ENCODE measurements at places on chromosomes 13 and 19. TPM values are rescaled to one million over a fixed set of nuclear protein-coding genes. Genes with fewer than 3 reads are reported as not detected.
A peak's percentile ranks its signal among the peaks of the same experiment; 100 is the strongest.

RGS9BP gene
- total RNA-seq: 0.72 TPM

SOX1 gene
- total RNA-seq: not detected

GRCh38 chr13:44184740-44185139 lies 188.9 kb upstream of the SERP2 start:
- no peak for DNase-seq

DNA sequence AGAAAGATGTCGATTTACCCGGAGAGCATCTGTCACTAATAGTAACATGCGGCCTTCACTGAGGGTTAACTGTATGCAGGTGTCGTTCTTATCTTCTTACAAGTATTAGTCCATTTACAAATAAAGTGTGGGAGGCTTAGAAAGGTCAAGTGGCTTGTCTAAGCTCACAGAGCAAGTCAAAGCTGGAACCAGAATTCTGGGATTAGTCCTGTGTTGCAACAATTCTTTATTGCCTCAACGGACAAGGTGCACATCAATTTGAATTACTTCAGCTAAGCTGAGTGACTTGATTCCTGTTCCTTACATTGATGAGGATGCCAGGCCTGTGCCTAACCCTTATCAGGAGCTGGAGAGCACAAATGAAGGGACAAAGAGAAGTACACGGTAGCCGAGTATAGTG lies 1193.6 kb downstream of the UQCRFS1 start:
- DNase-seq: peak; percentile 54

DNA sequence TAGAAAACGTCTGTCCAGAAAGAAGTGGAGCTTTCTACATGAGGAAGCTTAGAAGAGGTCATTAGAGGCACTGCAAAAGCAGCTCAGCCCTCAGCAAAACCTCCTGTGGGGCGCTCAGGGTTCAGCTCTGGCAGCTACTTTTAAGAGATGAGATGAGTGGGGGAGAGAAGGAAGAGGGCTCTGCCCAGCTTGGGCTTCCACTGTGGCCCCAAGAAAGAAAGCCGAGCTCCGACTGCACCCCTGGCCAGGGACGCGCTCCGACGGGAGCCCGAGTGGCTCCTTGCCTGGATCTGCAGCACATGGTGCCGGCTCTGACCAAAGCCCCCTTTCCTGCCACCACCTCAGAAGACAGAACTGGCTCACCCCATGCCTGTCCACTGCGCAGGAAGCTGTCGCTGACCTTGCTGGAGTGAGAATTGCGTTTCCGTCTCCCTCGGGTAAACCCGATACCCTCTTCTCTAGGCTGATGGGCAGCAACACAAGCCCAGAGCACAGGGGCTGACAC lies 36.4 kb downstream of the NAXD start:
- no peak for DNase-seq

GRCh38 chr13:85528491-85529217 lies 270.6 kb downstream of the SLITRK6 start:
- peak; percentile 59 for DNase-seq

GRCh38 chr13:72983085-72983768 lies 75.6 kb upstream of the KLF5 start:
- peak; percentile 66 for DNase-seq

CCDC8 gene
- total RNA-seq: 17.4 TPM

TEKTIP1 gene
- not detected for total RNA-seq

PSG3 gene
- total RNA-seq: not detected

- no peak for DNase-seq
Measured at GRCh38 chr13:23996456-23996855, 99.2 kb upstream of the C1QTNF9B start.

DNA sequence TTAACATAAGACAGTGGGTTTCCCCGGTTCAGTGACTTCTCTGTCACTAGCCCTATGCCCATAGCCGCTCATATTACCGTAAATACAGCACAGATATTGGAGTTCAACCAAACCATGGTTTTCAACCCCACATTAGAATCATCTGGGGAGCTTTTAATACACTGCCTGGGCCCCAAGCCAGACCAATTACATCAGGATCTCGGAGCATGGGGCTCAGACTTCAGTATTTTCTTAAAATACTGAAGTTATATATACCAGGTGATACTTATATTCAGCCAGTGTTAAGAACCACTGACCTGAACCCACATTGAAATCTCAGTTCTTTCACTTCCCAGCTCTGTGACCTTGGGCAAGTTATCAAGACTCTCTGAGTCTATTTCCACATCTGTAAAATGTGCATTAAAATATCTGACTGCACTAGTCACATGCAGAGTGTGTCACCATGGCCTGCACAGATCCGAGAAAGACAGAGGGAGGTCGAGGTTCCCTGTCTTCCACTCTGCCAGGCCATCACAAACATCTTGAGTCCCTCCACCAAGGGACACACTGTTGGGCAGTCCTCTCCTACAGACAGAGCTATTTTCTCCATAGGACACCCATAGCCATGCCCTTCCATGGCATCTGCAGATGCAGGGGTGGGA lies 32.2 kb upstream of the IPO5 start:
- DNase-seq: no peak

DNA sequence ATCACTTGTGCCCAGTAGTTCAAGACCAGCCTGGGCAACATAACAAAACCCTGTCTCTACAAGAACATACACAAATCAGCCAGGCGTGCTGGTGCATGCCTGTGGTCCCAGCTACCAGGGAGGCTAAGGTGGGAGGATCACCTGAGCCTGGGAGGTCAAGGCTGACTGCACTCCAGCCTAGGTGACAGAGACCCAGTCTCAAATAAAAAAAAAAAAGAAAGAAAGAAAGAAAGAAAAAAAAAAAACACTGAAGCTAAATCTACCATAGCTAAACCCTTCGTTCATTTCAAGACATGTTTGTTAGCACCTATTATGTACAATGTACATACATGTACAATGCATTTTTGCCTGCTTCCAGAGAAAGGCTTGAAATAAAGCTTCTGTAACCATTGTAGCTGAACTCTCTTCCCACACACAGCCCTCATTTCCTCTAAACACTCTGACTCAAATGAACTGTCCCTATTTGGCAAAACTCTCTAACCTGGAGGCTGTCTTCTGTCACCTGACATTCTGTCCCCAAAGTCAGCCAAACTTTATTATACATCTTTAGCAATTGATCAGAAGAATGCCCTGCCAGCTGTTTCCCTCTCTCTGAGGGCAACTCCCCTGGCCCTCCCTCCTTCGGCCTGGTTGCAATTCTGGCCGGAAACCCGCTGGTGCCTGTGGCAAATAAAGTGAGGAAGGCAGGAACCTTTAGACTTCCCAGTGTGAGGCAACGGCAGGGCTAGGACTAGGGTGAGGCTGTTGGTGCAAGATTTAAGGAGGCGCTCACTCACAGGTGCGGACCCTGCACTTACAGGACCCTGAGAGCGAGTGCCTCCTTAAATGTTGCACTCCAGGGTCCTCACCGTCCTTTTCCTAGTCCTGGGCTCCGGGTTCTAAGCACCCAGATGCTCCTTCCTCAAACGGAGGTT lies 1.8 kb downstream of the ETHE1 start:
- peak; percentile 85 for DNase-seq

COX7A1 gene
- 13.6 TPM for total RNA-seq

DNA sequence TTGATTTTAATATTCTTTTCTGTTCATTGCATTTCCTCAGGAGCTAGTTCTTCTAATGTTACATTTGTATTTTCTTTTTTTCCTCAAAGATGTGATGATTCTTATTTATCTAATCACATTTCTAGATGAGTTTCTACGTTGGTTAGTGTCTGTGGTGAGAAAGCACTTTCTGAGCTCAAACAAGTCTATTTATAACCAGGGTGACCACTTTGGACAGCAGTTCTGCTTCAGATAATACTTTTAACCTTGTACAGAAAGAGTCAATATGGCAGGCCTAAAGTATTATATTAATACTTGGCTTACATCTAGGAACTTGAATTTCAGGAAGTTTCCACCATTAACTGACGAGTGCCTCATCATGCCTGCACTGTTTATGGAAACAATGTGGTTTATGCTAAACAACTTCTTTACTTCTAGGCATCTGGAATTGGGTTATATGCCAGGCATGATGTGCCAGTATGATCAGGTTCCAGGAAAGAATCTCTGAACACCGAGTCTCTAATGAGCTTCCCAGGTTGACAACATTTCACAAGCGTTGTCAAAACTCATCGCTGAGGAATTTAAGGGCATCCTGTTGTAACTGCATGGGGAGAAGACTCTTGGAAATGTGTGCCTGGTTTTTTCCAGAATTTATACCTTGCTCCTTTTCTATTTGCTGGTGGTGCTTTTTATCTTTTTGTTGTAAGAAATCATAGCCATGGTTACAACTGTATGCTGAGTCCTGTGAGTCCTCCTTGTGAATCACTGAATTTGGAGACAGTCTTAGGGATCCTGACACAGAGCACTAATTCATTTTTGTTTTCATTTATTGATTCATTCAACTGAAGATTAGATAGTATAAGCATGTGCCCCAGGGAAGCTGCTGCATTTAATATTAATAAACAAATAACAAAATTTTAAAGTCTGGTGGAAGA lies 344.4 kb upstream of the PCDH9 start:
- DNase-seq: no peak

DNA sequence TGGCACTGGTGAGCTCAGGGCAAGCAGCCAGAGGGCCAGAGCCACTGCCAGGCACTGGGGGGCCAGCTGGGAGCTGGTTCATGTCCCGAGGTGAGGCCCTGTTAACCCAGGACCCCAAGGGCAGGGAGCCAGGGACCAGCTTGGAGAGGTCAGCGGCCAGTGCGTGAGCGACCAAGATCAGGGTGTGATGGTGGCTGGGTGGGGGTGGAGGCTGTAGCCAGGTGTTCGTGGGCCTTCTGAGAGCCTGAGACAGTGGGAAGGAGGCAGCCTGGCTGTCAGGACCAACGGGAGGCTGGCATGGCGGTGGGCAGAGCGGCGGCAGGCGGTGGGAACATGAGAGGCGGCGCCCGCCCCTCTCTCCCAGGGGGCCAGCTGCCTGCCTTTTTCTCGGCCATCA lies 8.1 kb upstream of the KPTN start:
- no peak for DNase-seq

ACP7 gene
- not detected for total RNA-seq

RHPN2 gene
- 1.4 TPM for total RNA-seq

CYP4F12 gene
- total RNA-seq: not detected

DNA sequence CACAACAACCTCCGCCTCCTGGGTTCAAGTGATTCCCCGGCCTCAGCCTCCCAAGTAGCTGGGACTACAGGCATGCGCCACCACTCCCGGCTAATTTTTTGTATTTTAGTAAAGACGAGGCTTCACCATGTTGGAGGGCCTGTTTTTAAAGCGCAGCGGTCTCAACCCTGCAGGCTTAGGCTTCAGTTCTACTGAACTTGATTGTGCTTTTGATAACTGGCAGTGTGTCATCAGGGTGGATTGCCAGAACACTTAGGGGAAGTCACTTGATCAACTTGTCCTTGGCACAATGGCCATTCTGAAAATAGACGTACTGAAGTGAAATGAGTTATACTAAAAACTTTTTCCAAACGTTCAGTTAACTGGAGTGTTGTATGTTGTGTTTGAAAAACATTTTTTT lies 472.2 kb downstream of the KLF5 start:
- no peak for DNase-seq

SIGLEC8 gene
- total RNA-seq: not detected

PSG1 gene
- 0.36 TPM for total RNA-seq
